DMS53 (cell line): ENCODE measurements at places on chromosomes 7 and 10.

GRCh38 chr7:149734791-149735075 lies 38.7 kb downstream of the ZNF467 start:
- no peak for DNase-seq

DNA sequence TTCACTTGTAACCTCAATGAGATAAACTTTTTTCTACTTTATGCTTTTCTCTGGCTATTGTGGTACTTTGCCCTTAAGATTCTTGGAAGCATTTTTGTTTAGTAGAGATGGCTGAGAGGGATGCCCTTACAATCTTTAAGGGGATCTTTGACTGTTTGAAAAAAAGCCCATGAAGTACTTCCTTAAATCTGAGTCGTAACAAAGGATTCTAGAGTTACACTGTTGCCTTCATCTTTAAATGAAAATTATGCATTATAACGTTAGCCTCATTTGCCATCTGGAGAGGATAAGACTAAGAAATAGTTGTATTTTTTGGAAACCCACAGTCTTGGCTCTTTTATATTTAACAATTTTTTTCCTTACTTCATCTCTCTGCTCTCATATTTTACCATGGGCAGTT lies 37.8 kb upstream of the FZD1 start:
- DNase-seq: no peak

DNA sequence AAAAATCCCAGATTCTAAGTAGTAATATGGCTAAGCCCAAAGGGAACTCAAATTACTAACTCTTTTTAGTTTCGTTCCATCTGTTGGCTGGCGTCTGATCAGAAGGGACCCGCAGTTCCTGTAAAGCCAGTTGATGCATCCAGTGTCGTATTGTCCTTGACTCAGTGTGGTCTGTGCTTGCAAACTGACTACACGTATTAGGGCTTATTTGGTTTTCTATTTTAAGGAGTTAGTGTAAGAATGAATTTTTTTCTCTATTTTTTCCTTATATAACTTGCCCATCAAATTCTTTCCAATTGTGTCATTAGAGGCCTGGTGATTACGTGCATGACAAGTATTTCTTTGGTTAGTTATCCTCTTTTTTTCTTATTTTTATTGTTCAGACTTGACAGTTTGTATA lies 9.7 kb downstream of the ABCA13 start:
- no peak for DNase-seq

DNA sequence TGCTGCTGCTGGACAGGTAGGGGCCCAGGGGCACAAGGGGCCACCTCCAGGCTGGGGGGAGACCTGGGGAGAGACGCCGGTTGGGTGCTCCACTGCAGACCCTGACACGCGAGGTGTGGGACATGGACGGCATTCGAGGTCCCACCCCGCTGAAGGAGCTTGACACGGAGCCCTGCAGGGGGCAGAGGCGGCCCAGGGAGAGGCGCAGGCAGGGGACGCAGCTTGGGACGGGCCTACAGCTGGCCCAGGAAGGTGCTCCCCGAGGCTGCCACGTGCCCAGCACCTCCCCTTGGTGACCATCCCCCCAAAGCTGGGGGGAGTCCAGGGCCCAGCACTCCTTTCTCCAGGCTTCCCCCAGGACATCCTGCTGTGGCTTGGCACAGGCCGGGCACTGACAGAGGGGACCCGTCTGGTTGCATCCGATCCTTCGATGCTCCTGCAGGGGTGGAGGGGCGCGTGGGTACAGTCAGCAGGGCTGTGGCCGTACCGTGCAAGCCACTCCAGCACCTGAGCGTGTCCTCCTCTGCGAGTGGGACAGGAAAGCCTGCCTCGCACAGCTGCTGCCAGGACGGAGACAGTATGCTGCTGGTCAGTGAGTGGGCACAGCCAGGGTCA lies 174.4 kb downstream of the ELFN1 start:
- DNase-seq: no peak

GRCh38 chr7:129187681-129188371 lies 607 bp upstream of the SMO start:
- peak; percentile 51 for DNase-seq

- DNase-seq: no peak
Observed at GRCh38 chr10:94268652-94269051, 94.1 kb downstream of the NOC3L start.

- no peak for DNase-seq
Observed at GRCh38 chr10:74977072-74977471, 134.4 kb upstream of the SAMD8 start.

DNA sequence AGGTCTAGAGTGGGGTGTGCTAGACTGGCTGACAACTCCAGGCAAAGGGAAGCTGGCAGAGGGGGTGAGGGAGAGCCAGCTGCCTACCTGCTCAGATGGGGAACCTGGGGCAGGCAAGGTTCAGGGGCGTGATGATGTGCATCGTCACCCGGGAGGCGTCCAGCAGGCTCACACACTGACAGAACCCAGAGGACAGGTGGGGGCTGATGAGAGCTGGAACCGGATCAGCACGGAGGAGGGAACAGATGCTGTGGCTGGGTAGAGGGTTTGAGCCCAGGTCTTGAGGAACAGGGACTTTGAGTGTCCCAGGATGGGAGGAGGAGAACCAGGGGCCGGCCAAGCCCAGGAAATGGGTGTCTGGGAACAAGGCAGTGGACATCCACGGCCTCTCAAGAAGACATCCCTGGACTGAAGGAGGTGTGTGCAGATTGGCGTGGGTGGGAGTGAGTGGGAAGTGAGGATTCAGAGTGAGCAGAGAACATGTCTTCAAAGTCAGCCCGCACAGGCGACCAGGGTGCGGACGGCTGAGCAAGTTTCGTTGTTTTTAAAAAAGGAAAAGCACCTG lies 3.9 kb downstream of the RASGEF1A start:
- no peak for DNase-seq

DNA sequence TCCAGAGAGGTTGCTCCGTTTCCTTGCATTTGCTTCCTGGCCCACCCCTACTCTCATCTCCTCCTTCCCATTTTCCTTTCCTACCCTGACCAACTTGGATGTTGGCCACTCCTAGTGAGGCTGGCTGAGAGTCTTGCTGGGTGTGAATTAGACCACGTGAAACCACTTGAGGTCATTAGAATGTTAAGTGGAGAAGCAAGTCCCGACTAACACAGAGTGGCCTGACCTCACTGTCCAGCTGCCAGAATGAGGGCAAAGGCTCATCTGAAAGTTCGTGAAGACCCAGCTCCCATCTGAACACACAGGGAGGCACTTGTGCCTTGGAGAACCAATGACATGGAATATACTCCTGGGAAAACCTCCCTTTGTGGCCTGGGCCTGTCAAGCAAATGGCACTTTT lies 80.8 kb downstream of the WDR11 start:
- no peak for DNase-seq

DNA sequence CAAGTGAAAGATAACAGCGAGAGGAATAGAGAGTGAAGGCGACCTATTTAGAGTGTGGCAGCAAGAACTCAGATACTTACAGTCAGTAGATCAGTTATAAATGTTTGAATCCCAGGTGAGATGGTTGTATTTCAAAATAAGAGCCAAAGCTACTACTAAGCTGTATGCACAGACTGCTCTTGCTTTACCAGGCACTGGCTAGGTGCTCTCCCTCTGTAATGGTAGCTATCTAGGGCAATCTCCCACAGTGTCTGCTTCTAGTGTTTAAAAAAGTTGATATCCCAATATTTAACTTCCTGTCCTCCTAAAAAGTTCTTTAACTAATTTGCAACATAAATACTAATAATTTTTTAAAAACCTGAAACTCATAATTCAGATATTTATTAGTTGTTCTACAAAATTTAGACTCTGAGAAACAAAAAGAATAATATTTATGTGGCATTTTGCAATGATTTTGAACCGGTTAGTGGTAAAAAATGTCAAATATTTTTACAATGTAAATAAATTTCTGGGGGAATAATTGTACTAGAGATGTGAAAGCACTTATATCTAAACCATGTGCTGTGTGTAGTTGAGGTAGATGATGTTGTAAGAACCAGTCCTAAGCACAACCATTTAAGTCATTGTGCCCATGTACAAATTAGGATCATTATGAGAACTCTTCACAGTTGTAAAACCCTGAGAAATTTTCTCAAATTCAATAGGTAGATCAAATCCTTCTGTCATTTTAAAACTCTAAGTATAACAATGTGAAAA lies 349.3 kb upstream of the SEMA3D start:
- no peak for DNase-seq

GRCh38 chr10:42882597-42882996 lies 100.0 kb downstream of the BMS1 start:
- no peak for DNase-seq

- no peak for DNase-seq
Observed at GRCh38 chr7:46945328-46945727, 636.6 kb downstream of the TNS3 start.

DNA sequence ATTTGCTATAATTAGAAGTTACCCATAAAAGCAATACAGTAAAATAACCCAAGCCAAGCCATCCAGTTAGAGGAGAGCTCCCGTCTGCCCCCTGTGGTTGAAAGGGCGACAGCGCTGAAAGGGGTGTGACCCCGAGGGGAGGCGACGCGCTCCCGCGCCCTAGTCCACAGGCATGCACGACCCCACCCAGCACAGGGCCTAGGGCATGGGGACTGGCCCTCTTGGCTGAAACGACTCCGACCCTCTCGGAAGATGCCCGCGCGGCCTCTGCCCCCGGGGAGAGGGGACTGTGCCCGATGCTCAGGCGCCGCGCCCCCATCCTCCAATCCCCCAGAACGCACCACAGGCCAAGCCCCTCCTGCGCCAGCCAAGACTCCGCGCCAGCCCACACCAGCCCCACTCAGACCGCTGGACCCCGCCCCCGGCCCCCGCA lies 64.0 kb downstream of the CSGALNACT2 start:
- DNase-seq: peak; percentile 76

- no peak for DNase-seq
Observed at GRCh38 chr7:126026421-126027088, 1096.9 kb upstream of the POT1 start.

GRCh38 chr7:38385682-38386081 lies 112.2 kb upstream of the TARP start:
- DNase-seq: no peak

DNA sequence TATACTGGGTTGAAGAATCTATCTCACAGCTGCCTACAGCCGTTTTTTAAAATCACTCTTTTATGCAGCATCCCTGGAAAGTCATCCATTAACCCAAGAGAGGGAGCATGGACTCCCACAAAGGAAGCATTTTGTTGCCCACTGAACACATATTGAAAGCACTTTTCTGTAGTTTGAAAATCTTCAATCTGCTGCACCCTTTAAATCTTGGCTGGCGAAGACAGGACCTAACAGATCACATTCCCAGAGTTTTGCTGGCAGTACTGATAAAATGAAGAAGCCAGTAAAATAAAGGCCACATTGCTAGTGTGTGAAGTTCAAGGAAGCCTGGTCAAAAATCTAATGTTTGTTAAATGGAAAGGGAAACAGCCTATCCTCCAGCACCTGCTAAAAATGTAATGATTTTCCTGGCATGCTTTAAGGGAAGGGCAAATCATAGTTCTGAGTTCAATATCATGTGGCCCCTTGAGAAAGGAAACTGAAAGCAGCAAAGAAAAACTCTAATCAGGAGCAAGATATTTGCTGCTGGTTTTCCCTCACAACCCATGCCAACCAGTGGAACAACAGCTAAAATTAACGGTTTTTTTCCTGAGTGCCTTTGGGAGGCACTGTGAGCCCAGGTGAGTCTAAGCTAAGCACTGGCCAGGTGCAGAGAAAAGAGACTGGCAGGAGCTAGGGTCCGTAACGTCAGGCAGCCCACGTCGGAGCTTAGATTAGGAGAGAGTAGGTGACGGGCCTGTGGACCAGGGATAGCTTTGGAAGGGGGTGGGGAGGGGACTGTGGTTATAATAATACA lies 97.9 kb upstream of the PALS2 start:
- DNase-seq: peak; percentile 55

GRCh38 chr10:126087153-126087680 lies 190.9 kb downstream of the FANK1 start:
- DNase-seq: no peak

- peak; percentile 81 for DNase-seq
Observed at GRCh38 chr7:116169060-116169459, 41.3 kb upstream of the TES start.

GRCh38 chr10:1130226-1130625 lies 74.0 kb downstream of the WDR37 start:
- no peak for DNase-seq

DNA sequence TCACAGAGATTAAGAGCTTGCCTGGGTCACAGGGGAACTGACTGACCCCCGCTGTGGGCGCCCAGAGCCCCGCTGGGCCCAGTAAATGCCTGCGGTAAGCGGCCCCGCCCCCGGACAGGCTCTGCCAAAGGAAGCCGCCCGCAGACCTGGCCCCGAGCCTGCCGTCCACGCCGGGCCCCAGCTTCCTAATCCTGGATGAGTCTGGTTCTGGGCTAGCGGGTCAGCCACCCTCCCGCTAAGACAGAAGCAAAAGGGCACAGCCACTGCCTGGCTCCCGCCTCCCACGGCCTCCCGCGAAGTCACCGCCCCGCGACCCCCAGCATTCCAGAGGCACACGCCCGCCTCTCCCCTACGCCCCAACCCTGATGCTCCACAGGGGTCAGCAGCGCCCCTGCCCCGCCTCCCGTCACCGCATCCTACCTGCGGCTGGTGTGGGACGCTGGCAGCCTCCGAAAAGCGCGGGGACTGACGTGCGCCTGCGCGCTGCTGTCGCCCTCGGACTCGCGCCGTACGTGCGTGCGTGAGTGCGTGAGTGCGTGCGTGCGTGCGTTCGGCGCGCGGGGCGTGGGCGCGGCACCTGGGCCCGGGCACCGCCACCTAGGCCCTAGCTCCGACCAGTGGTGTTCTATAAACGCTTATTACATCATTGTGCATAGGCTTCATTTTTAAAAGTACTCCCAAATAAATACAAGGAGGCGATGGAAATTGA lies at the start of gene FIGNL1:
TSS of gene FIGNL1 (minus strand) at position 470 of the 709 bp plus-strand sequence. CDS start 3,063 bp downstream, outside the sequence.
- peak; percentile 94 for DNase-seq

GRCh38 chr7:25295387-25295786 lies 67.1 kb upstream of the NPVF start:
- no peak for DNase-seq

DNA sequence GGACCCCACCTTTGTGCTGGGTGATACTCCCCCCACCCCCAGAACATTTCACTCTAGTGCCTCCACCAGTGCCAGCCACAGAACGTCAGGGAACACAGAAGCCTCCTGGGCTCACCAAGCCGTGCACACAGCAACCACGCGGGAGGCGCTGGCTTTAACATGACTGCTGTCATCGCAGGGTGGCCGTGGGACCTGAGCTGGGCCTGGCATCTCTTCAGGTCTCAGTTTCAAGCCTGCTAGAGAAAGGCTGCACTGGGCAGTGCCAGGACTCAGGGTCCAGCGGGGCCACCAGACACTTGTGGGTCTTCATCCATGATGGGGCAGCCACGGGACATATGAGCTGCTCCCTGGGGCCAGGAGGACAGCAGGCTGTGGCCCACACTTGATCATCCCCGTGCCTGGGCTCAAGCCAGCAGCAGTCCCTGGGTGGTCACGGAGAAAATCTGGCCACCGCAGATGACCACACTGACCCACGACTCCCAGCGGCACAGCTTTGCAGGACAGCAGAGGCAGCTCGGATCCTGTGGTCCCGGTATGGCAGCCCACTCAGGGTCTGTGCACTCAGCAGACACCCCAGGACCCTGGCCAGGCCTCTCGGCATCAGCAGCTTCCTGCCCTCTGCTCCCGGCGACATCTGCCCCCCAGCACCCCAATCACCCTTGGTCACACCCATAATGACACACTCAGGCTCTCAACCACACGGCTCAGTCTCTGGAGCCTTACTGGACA lies 44.2 kb downstream of the CAMK2B start:
- DNase-seq: no peak
